ENCODE measurements at places on chromosomes 16 and 17.

DNA sequence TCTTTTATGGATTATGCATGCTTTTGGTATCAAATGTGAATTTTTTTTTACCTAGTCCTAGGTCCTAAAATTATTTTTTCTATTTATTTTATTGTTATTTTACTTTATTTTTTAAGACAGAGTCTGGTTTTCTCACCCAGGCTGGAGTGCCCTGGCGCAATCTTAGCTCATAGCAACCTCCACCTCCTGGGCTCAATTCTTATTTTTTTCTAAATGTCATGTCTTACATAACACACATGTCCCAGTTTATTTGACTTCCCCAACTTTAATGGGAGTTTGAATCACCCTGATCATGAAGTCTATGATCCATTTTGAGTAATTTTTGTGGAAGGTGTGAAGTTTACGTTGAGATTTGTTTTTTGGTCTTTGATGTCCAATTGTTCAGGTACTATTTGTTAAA lies 3.3 kb upstream of the CCL18 start:
- no peak for DNase-seq

DNA sequence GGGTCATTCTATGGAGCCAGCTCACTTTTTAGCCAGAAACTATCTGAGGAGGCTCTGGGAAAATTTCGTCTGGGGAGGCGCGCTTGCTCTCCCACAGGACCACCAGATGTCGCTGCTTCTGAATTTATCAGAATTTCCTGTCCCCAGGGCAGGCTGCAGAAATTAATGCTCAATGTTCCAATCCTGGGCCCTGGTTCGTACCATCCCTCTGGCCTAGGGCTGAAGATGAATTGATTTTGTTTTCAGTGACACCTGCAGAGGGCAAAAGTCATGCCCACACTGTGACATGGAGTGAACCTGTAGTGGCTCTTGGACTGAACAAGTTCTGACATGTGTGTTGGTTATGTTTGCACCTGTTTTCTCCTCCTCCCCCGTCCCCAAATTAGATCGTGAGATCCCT lies 482.6 kb downstream of the NPIPA7 start:
- peak; percentile 49 for DNase-seq

GRCh38 chr17:32016231-32016630 lies 9.0 kb downstream of the LRRC37B start:
- DNase-seq: no peak

DNA sequence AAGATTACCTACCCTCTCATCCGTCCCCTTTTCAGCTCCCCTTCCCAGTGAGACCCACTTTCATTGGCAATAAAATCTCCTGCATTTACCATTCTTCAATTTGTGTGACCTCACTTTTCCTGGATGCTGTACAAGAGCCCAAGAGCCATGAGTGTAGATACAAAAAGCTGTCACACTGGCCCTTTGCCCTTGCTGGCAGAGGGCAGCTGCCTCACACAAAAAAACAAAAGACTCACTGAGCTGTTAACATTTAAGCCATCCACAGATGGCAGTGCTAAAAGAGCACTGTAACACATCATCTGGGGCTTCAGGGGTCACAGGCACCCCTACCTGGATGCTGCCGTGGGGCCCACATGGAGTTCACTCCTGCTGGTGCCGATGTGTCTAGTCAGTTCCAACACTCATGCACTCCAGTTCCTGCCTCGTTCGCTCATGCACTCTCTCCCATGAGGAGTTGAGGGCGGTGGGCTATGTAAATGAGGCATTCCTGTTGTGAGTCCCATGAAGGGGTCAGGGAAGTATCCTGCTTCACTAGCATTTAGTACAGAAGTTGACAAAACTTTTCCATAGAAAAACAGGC lies 123.1 kb downstream of the CA10 start:
- DNase-seq: no peak

DNA sequence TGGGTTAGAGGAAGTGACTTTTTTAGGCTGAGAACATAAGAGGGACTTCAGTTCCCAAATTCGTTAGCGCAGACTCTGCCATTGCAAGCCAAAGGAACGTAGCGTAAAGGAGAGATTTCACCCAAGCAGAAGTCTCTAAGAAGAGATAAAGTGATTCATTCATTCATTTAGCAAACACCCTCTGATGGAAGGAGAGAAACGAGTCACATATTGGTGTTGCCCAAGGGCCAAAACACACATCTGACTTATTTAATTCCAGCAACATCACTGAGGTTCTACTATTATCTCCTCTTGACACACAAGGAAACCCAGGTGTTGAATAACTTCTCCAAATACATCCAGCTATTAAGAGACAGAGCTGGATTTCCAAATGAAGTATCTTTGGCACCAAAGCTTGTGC lies 85.7 kb upstream of the CACNG3 start:
- no peak for DNase-seq

- no peak for DNase-seq
Measured at GRCh38 chr17:27868565-27868964, 24.6 kb downstream of the LYRM9 start.

GRCh38 chr16:27386674-27387073 lies 15.3 kb upstream of the IL21R start:
- no peak for DNase-seq

- no peak for DNase-seq
Measured at GRCh38 chr17:56047331-56047730, 105.9 kb upstream of the ANKFN1 start.

- no peak for DNase-seq
Measured at GRCh38 chr16:15864939-15865338, 8.1 kb upstream of the MYH11 start.

DNA sequence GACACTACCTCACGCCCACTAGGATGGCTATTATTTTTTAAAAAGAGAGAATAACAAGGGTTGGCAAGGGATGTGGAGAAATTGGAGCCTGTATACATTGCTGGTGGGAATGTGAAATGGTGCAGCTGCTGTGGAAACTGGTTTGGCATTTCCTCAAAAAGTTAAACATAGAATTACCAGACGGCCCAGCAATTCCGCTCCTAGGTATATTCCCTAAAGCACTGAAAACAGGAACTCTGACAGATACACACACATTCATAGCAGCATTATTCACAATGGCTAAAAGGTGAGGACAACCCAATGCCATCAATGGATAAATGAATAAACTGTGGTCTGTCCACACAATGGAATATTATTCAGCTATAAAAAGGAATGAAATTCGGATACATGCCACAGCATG lies 60.3 kb upstream of the CBX4 start:
- no peak for DNase-seq

Data from SHP77 (cell line).